ENCODE measurements at places on chromosomes 16 and 17.

- no peak for DNase-seq
Observed at GRCh38 chr17:27793168-27793905, 7.0 kb downstream of the NOS2 start.

- no peak for DNase-seq
Observed at GRCh38 chr17:8159032-8159400, 3.7 kb downstream of the VAMP2 start.

DNA sequence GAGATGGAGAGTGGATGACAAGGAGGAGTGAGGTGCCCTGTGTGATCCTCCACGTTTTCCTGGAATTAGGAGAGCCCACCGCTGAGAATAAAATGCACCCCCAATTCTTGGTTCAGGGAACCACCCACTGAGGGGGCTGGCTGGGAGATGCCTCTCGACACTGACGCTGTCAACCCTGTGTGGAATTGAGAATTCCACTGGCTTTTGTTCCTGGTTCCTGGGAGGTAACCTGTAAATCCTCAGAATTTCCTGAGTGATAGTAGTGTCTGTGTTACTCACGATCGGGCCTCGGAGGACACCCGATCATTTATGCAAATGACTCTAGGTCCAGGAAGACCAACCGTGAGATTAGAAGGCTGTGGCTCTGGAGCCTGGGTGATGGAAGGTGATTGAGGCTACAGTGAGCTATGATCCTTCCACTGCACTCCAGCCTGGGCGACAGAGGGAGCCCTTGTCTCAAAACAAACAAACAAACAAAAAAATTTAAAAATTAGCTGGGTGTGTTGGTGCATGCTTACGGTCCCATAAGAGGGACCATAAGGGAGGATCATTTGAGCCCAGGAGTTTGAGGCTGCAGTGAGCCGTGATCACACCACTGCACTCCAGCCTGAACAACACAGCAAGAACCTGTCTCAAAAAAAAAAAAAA lies 11.7 kb upstream of the PRPSAP1 start:
- no peak for DNase-seq

- no peak for DNase-seq
Observed at GRCh38 chr17:61475726-61476125, 23.5 kb downstream of the TBX4 start.

DNA sequence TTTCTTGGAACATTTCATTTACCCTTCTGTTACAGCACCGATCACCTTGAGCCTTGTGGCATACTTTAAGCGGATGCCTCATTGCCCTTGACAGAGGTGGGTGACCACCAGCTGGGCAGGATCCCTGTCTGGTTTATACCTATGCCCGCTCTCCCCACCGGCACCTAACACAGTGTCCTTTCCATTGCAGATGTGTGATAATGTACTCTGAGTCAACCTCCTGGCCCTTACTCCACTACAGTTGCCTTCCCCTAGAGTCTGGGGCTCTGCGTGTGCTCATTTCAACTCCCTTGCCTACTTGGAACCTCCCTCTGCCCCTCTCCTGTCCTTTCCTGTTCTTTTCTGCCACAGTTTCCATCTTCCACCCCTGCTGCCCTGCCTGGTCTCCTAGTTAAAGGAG lies 60.2 kb upstream of the MED13 start:
- DNase-seq, result no peak

GRCh38 chr16:60150907-60151306 lies 1416.8 kb upstream of the GOT2 start:
- no peak for DNase-seq

- DNase-seq, result no peak
Observed at GRCh38 chr17:60586288-60586974, 13.6 kb upstream of the PPM1D start.

GRCh38 chr17:10526517-10526916 lies 8.2 kb upstream of the MYH1 start:
- no peak for DNase-seq

GRCh38 chr16:88719267-88719932 lies 13.1 kb downstream of the CTU2 start:
- DNase-seq, result no peak

GRCh38 chr17:78330570-78331224 lies 29.2 kb downstream of the SOCS3 start:
- no peak for DNase-seq

- no peak for DNase-seq
Observed at GRCh38 chr16:3112058-3112880, at the start of gene ZNF205. TSS of gene ZNF205 (plus strand) at chr16:3112586. CDS start at chr16:3113431, 845 bp downstream.

DNA sequence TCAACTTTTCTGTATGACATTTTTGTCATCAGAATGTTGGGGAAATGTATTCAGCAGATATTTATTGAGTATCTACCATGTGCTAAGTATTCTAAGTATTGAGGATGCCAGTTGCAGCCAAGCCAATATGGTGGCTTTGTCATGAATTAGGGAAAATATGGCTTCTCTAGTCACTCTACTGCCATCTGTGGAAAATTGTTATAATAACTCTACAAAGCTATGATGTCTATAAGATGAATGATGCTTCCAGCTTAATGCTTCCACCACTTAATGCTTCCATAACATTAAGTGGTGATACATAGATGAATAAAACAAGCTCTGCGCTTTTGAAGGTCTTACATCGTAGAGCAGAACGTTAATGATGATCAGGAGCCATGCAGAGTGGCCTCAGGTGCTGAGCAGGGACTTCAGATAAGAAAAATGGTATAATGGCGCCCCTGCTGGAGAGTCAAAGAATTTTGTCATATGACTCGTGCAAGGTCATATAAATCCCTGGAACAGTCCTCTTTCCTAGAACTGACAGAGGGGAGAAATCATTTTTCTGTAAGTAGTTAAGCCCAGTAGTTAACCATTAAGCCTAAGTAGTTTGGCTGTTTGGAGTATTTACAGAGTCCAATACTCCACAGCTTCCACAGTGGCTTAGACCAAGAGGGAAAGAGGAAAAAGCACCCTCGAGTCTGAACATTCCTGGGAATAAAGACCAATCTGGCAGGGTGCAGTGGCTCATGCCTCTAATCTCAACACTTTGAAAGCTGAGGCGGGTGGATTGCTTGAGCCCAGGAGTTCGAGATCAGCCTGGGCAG lies 2.7 kb upstream of the TMIGD1 start:
- peak; percentile 47 for DNase-seq

- DNase-seq, result no peak
Observed at GRCh38 chr17:5049314-5049841, 14.2 kb upstream of the SLC52A1 start.

GRCh38 chr16:73124097-73124652 lies 76.2 kb upstream of the ZFHX3 start:
- no peak for DNase-seq

- peak; percentile 28 for DNase-seq
Observed at GRCh38 chr16:12613131-12613991, 190.3 kb downstream of the CPPED1 start.

- DNase-seq, result no peak
Observed at GRCh38 chr16:20871258-20871657, 28.9 kb downstream of the DCUN1D3 start.

DNA sequence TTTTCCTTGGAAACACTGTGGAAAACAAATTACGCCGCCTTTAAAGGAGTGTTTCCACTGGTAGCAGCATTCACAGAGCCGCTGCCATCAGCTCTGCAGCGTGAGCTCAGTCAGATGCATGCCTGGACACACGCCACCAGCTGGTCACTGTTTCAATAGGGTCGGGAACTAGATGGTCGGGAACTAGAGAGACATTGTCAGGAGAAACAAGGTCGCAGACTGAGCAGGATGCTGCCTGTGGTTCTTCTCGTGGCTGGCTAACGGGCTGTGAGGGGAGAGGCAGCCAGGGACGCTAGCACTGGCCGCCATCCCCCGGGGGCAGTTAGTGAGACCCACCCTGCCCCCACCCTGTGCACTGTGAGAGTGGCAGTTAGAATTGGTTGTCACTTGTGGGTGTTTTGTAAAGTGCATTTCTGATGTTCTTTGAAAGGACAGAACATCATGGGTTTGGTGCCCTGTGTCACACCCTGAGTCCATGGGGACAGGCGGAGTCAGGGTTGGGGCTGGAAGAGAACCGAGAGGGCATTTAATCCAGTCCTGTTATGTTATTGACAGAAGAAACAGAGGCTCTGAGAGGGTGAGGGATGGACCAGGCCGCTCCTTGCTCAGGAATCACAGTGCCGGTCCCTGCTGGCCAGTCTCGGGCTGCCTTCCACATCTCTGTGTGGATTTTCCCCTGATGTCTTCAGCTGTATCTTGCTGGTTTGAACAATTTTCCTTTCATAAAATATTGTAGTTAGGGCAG lies 86.3 kb downstream of the SPECC1 start:
- DNase-seq, result no peak

GRCh38 chr17:11935734-11936406 lies 61.4 kb downstream of the ZNF18 start:
- peak; percentile 18 for DNase-seq

DNA sequence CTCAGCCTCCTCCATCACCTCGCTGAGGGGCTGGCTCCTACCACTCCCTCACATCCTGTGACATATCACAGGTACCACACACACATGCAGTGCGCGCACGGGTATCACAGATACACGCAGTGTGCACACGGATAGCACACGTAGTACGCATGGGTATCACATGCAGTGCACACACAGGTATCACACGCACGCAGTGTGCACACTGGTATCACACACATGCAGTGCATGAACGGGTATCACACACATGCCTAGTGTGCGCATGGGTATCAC lies 30.1 kb downstream of the ACSF3 start:
- no peak for DNase-seq

DNA sequence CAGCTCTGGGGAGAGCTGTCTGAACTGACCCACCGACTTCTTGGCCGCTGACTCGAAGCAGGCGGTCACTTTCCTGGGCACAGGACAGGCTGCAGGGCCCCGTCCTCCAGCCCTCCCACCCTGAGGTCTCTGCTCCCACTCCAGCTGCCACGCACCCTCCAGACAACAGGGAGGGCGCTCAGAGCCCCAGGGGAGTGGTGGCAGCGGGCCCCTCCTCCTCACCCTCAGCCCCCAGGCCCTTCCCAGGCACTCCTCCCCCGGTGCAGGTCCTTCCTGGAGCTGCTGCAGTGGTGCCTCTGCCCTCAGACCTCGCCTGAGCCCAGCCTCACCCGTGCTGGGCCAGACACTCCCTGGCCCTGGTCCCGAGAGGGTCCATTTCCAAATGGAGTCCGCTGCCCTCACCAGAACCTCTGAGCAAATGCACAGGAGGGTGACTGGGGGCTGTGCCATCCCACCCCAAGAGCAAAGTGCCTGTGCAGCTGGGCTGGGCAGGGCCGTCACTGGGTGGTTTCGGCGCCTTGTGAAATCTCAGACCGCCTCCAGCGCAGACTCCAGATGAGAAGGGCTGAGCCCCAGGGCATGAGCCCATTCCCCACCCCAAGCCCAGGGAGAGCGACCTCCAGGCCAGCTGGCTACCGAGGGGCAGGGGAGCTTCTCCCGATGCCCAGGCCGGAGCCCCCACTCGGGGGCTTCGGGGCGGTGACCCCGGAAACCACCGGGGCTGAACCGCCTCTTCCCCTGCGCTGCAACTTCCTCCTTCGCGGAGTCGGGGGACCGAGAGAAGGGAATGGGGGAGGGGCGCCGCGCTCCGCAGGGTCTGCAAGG lies 717 bp downstream of the CYBA start:
- no peak for DNase-seq

GRCh38 chr16:57578521-57579360 lies 36.3 kb downstream of the ADGRG5 start:
- no peak for DNase-seq

DNA sequence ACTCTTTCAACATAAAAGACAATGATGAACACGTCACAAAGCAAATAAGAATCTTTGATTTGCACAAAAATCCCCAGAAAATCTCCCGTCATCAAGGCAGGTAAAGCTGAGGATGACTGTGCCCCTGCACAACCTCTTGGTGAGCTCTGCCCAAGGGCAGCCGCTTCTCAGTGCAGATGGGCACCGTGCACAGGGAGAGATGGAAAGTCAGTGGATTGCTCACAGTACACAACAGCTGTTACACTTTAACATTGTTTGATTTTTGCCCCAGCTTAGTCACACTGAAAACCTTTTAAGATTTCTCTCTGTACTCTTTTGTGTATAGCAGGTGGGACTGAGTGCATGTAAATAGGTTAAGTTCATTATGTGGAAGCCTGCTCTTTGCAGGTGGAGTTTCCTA lies 104.2 kb downstream of the CDK5R1 start:
- no peak for DNase-seq

DNA sequence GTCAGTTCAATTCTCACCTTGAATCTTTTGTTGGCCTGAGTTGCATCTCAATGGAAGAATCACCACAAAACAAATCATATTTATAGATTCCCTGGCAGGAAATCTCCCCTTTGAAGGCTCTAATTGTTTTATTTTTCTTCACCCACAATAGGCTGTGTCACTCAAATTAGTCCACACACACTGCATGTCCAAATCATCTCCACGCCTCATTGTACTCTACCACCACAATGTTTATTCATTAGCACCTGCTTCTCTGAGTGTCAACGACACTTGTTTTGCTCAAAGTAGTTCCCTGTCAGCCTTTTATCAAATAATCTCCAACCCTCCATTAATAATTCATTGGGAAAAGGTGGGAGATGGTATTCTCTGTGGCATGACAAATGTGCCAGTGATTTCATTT lies 164.3 kb downstream of the ABCC12 start:
- DNase-seq, result no peak

- DNase-seq, result peak; percentile 16
Observed at GRCh38 chr16:50121721-50122445, 31.2 kb upstream of the TENT4B start.

- no peak for DNase-seq
Observed at GRCh38 chr16:24409045-24409444, 130.3 kb upstream of the RBBP6 start.

GRCh38 chr17:77435272-77436057 lies 294.7 kb downstream of the SEC14L1 start:
- DNase-seq, result no peak

GRCh38 chr17:7988750-7989178 lies 13.7 kb upstream of the GUCY2D start:
- peak; percentile 13 for DNase-seq
